ENCODE measurements at places on chromosomes 4 and X.

DNA sequence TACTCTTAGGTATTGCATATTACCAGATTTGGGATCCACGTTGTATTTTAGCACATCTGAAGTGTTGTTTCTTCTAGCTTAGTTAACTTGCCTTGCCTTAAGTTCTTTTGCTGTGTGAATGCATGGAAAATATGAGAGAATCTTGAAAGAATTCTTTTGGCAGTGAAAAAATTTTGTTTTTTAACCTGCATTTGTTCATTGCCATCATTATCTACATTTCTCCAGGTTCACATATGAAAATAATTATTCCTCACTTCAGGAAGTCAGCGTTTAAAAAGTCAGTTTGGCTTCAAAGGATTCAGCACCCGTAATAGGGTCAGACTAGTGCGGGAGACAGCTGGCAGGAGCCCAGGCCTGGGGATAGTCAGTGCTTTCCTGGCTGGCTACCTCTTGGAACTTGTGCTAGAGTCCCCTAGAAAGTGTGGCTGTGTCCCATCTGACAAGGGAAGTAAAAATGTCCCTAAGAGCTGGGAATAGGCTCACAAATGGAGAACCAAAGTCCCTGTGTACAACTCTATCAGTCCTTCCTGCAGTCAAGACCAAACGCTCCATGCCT, 251.9 kb upstream of the KLF3 start:
- DNase-seq: no peak

DNA sequence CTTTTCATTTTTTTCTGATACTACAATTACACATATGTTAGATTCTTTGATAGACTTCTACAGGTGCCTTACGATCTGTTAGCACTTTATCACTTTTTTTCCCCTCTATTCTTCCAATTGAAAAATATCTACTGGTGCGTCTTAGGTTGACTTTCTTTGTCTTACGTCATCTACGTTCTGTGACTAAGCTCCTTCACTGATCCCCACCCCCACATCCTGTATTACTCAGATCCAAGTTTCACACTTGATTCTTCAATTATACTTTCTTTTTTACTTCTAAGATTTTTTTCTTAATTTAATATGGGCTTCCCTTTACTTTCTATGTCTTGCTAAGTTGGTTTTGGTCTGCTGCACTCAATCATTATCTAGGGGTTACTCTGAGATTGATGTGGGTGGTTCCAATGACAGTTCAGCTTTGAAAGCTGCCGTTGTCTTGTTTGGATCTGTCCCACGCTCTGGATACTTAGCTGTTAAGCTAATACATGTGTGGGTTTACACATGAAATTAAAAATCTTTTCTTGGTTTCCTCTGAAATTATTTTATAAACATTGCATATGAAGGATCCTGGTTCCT, 1321.1 kb downstream of the RAPGEF2 start:
- DNase-seq: no peak

DNA sequence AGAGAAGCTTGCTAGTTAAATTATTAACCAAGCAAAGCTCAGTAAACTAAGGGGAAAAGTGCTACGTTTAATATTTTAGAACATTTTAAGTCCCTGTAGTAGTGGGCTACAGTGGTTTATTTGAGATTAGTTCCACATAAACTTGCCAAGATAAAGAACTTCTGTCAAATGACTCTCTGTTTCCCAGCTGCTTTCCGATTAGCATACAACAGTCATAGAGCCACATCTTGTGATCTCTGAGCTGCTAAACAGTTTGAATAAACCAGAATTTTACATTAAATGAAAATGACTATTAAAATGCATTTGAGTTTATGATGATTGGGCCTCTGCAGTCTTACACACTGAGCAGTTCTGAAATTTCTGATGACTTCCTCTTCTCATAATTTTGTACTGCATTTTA, 568.5 kb downstream of the IQCM start:
- no peak for DNase-seq

DNA sequence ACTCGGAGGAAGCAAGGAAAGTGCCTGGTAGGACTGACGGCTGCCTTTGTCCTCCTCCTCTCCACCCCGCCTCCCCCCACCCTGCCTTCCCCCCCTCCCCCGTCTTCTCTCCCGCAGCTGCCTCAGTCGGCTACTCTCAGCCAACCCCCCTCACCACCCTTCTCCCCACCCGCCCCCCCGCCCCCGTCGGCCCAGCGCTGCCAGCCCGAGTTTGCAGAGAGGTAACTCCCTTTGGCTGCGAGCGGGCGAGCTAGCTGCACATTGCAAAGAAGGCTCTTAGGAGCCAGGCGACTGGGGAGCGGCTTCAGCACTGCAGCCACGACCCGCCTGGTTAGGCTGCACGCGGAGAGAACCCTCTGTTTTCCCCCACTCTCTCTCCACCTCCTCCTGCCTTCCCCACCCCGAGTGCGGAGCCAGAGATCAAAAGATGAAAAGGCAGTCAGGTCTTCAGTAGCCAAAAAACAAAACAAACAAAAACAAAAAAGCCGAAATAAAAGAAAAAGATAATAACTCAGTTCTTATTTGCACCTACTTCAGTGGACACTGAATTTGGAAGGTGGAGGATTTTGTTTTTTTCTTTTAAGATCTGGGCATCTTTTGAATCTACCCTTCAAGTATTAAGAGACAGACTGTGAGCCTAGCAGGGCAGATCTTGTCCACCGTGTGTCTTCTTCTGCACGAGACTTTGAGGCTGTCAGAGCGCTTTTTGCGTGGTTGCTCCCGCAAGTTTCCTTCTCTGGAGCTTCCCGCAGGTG, 637 bp downstream of the AR start:
- no peak for DNase-seq

DNA sequence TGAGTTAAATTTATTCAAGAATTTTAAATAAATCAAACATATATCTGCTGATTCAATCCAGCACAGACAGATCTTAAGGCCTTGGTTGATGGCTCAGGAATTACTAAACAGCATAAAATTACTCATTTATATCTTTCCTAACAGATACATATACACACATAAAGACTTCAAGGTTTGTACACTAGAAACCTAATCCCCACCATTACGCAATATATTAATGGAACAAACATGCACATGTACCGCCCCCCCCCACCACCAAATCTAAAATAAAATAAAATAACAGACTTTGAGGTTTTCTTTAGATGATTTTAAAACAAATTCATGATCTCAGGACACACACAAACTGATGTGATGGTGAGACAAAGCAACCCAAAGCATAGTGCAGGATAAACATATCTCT, 333.9 kb upstream of the DDX53 start:
- no peak for DNase-seq
